ENCODE measurements at places on chromosomes 4 and X.

GRCh38 chrX:12906046-12906761 is at the start of gene TLR8:
TSS of gene TLR8 (plus strand) at chrX:12906620. CDS start at chrX:12906707, 87 bp downstream.
- DNase-seq: no peak

GRCh38 chr4:17010426-17011087 is 112.1 kb upstream of the LDB2 start:
- no peak for DNase-seq

- DNase-seq: no peak
These were observed 13.5 kb downstream of the ARHGAP24 start for GRCh38 chr4:85488416-85488815.

GRCh38 chrX:37816766-37817165 is 30.6 kb downstream of the DYNLT3 start:
- no peak for DNase-seq

DNA sequence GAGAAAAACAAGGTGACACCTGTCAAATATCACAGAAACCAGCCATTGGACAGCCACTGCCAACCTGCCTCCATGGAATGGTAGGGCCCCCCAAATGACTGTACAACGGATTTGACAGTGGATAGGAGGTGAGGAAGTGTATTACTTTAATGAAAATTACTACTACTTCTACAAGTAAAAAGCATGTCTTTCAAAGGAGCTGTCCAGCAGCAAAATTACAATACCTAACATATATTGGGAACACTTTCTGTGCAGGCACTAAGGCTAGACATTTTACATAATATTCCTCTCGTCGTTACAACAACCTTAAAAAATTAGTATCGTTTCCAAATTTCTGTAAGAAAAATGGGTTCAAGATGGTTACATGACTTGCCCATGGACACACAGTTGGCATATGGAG is 14.9 kb downstream of the PPP3CA start:
- no peak for DNase-seq
